ENCODE measurements at places on chromosomes 16 and 17.

DNA sequence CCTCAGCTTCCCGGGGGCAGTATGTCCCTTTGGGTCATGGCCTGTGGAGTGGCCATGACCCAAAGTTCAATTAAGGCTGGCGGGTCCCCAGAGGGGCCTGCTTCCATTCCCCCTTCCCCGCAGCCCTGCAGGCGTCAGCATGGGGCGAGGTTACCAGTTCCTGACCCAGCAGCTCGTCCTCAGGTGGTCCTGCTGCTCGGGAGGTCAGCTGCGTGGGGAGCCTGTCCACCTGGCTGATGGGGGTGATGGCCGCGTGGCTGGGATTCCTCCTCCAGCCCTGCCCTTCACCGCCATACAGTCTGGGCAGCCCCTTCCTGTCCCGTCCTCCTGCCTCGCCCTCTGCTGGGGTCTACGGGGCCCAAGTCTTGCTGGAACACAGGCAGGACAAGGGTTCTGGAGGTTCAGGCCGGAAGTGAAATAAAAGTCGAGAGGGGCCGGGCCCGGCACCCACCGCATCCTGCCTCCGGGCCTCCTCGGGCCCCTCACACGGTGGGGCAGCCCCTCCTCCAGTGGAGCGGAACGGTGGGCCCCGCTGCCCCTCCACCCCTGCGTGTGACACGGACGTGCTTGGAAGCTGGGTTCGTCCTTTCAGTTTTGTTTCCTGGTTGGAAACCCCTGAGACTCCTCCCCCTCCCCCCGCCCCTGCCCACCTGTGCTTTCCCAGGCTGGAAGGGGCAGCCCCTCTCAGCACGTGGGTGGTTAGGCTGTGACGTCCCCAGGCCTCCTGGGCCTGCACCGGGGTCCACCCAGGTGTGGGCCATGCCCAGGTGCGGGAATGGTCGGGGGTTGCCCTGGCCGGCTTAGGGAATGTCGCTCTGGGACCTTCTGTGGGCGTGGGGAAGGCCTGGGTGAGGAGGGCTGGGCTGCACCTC is 6.8 kb downstream of the UBALD2 start:
- no peak for DNase-seq

- DNase-seq, result no peak
Measured at GRCh38 chr17:1029922-1030644, 33.2 kb downstream of the TIMM22 start.

- no peak for DNase-seq
Measured at GRCh38 chr17:64572682-64573154, 65.9 kb downstream of the CEP95 start.

- no peak for DNase-seq
Measured at GRCh38 chr16:85888405-85889331, 10.3 kb upstream of the IRF8 start.

DNA sequence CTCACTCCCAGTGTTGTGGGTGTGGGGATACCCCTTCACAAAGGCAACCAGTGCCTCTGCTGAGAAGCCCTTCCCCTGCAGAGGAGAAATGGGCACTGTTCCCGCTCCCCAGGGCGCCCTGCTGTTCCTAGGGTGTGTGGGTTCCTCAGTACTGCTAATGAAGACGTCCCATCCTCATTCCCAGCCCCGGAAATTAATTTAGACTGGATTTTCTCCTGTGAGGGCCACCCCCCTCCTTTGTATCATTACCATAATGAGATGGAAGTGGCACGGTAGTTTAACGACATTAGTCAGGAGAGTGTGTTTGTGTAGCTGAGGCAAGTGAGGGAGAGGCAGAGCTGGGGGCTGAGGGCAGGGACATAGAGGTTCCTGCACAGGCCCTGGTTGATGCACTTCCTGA is 53.2 kb downstream of the PIPOX start:
- DNase-seq, result no peak

DNA sequence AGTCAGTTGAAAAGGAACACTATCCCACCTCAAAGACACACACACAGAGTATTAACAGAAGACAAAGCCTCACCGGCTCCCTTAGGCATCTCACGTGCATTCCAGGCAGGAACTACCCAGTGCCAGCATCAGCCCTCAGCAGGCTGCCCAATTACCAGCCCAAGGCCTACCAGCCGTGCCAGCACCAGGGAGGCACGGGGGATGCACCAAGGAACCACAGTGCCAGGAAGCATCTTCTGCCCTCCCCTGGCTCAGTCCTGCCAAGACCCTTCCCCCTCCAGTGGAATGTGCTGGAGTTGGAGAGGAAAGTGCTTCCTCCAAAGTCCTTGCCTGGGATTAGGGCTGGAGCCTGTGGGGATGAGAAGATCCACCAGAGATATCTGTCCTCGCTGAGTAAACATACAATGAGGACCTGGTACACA is 11.0 kb upstream of the KRT19 start:
- no peak for DNase-seq

- no peak for DNase-seq
Measured at GRCh38 chr17:4004517-4005295, 40.5 kb upstream of the ATP2A3 start.

DNA sequence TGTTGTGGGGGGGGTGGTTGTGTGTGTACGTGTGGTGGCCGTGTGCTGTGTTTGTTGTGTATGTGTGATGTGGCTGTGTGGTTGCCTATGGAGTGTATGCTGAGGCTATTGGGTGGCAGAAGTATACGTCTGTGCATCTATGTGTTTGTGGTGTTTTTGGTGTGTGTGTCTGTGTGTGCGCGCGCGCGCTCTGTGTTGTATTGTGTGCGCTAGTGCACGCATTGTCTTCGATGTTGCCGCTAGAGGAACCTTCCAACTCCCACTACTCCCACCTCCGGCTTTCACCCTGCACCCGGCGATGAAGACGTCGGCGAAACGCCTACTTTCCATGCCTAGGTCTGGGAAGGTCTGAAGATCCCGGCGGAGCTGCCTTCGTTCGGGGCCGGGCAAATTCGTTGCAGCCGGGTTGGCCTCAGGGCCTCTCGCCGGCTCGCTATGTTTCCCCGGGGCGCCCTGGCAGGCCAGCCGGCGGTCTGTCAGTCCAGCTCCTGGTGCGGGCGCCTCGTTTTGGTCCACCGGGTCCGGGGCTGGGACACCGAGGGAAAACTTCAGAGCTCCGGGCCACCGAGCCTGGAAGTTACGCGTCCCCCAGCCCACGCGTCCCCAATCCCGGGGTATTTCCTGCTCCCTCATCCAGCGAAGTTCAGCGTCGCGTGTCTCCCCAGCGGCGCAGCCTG is 5.2 kb upstream of the DLX4 start:
- DNase-seq, result no peak

DNA sequence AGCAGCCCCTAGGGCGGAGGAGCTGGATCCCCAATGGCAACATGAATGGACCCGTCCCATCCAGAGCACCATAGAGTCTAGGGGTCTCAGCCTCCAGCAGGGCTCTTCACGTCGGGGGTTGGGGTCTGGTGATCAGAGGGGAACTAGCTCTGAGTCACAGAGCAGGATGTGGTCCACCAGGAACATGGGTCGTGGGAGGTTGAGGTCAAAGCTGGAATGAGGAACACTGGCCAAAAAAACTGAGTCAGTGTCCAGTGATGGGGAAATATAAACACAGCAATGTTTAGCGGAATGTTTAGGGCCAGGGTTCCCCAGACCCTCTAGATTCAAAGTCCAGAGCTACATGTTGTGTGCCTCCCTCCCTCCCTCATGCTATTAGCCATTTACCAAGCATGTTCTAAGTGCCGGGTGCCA is 79.1 kb upstream of the C16orf82 start:
- no peak for DNase-seq

Measured in brain pericyte (primary cell).